Stimulated activated CD8-positive, alpha-beta memory T cell treated with anti-CD3 and anti-CD28 coated beads, Interleukin-4, amount 100 ng/mL, for 4 hours (primary cell): ENCODE measurements at places on chromosomes 16 and 17.

- DNase-seq = no peak
These were observed 1230.3 kb upstream of the GOT2 start for GRCh38 chr16:59964232-59964924.

DNA sequence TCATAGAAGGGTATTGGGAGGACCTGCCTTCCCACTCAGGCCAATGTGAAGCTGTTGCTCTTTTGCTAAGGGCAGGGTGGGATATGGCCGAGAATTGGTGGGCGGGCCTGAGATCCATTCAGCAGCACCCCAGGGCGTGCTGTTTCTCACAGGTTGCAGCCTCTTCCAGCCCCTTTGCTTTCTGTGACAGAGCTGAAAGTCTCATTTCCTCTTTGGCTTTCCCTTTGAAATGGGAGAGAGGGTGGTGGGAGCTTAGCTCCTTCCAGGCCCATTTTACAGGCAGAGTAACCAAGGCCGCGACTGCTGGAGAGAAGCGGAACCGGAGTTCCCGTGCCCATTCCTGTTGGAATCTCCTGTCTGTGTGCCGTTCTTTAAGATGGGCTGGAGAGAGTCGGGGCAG lies 183.0 kb downstream of the RAB11FIP4 start:
- DNase-seq = no peak

DNA sequence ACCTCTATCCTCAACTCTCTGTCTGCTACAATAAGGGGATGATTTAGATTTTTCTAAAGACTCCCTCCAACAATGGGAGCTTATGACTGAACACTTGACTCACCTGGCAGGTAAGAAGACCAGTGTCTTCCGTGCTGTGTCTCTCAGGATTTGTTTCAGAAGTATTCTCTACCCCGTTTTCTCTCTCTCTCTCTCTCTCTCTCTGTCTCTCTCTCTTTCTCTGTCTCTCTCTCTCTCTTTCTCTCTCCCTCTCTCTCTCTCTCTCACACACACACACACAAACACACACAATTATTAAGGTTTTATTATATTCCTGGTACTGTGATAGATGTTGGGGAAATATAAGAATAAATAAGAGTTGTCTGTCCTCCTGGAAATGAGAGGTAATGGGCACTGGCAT lies 263.9 kb downstream of the TOX3 start:
- DNase-seq = no peak

- DNase-seq = no peak
These were observed 5.6 kb downstream of the NFE2L1 start for GRCh38 chr17:48053758-48054237.

GRCh38 chr16:9351440-9351839 lies 260.0 kb downstream of the HAPSTR1 start:
- no peak for DNase-seq

- DNase-seq = no peak
These were observed 44.1 kb downstream of the COX4I1 start for GRCh38 chr16:85843471-85844168.

GRCh38 chr16:66539623-66540469 lies 10.1 kb downstream of the TK2 start:
- no peak for DNase-seq

DNA sequence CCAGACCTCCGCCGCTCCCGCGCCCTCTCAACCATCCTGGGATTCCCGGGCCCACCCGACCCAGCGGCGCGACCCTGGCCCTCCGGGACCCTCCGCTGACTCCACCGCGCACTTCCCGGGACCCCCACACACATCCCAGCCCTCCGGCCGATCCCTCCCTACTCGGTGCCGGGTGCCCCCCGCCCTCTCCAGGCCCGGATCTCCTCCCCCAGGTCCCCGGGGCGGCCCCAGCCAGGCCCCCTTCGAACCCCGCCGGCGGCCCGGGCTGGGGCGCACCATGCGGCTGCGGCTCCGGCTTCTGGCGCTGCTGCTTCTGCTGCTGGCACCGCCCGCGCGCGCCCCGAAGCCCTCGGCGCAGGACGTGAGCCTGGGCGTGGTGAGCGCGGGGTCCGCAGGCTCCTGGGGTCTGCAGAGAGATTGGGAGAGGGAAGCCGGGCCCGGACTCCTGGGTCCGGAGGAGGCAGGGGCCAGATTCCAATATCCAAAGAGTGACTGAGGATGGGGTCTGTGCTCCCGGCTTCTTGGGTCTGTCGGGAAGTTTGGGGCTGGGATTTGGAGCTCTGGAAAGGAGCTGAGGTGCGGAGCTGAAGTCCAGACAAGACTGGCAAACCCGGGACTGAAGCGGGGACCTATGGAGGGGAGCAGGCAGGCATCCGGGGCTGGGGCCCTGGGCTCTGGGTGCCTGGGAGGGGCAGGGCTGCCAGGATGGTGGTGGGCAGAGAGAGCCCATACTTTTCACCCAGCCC lies 453 bp downstream of the MMP25 start:
- DNase-seq = no peak

GRCh38 chr16:57530104-57530521 lies 6.3 kb downstream of the CCDC102A start:
- DNase-seq = peak; percentile 52

DNA sequence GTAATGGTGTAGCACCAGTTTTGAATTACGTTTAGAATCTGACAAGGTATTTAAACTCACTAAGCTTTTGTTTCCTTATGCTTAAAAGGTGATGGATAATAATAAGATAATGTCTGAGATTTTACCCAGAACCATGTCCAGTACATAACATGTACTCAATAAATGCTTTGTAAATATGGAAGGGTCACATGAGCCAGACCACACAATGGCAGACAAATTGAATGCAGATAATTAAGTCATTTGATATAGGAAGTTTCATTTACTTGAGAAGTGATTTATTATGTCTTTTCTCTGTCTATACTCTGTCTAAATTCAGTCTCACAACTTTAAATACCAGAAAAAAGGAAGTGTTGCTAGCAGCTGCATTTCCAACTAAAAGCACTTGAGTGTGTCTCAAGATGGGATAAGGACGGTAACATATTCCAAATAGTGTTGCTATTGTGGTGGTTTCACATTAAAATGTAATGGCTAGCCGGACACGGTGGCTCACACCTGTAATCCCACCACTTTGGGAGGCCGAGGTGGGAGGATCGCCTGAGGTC lies 52.5 kb upstream of the DHX40 start:
- no peak for DNase-seq

- DNase-seq = no peak
These were observed 20.0 kb upstream of the GLG1 start for GRCh38 chr16:74626741-74627416.

- no peak for DNase-seq
These were observed 184.8 kb upstream of the GSE1 start for GRCh38 chr16:85428168-85428898.

- DNase-seq = no peak
These were observed 27.4 kb downstream of the STH start for GRCh38 chr17:46026166-46027047.

GRCh38 chr16:27640277-27640600 lies 90.3 kb downstream of the KATNIP start:
- DNase-seq = no peak

- no peak for DNase-seq
These were observed 4.2 kb upstream of the TEX19 start for GRCh38 chr17:82354804-82355308.

DNA sequence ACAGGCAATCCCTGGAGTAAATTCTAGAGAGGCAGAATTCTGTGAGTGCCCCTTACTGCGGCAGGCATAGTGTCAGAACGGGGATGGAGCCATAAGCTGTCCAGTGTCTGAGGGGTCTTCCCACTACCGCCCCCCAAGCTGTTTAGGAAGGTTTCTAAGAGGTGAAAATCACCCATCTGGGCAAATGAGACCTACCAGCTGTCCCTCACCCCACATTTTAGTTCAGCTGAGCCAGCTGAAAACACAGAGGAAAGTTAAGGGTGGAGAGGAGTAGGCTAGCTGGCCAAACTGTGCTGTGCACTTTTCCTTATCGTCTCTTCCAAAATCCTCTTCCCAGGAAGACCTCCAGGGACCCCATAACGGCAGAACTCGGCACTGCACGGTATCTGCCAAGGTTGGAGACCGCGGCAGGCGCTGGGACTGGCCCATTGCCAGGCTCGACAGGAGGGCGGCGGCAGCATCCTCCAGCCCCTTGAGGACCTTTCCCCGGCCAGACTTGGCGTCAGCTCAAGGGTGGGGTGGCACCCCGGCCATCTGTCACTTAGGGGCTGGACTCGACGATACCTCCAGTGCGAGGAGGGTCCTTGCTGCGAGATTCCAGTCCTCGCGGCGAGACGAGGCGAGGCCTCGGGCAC lies 955 bp downstream of the ACLY start:
- DNase-seq = no peak

- no peak for DNase-seq
These were observed 16.8 kb downstream of the TCF25 start for GRCh38 chr16:89890200-89890599.

DNA sequence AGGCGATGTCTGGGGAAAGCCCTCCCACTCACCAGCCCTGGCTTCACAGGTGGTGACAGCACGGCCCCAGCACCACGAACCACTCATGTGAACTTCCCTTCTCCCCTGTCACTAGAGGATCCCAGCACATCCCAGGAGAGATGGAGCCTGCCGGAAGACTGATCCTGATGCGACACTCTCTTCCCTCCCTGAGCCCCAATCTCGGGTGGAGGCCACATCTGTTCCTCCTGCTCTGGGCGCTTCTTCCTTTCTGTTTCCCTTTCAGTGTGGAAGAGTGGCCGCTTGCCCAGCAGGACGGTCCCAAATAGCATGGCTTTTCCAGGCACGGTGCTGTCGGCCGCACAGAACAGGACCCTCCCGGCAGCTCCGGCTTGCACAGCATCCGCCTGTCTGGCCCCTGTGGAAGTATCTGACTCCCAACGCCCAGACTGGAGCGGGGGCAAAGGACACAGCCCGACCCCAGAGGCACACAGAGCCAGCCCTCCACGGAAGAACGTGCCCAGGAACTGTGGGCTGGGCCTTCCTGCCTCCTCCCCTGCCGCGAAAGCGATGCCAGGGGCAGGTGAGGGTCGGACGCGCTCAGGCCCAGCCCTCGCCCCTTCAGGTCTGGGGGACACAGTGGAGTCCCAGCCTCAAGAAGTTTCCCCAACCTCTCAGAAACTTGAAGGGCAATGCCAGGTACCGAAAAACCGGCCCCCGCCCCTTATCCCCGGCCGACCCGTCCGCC lies 37.6 kb downstream of the CBFA2T3 start:
- no peak for DNase-seq

GRCh38 chr17:77385750-77386501 lies 245.2 kb downstream of the SEC14L1 start:
- DNase-seq = no peak

DNA sequence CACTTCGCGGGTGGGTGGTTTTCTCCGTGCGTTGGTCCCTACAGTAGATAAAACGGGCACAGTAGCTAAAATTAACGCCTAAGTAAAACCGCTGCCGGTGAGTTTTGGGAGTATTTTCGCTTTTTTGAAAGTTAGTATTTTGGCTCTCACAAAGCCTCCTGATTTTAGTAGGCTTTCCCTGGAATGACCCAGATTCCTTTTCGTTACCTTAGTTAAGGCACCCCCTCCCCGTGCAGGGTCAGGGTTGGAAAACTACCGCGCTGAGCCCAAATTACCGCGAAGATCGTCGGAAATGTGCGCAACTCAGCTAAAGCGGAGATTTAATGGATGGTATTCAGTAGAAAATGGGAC lies 28.3 kb upstream of the ST6GALNAC1 start:
- DNase-seq = no peak

DNA sequence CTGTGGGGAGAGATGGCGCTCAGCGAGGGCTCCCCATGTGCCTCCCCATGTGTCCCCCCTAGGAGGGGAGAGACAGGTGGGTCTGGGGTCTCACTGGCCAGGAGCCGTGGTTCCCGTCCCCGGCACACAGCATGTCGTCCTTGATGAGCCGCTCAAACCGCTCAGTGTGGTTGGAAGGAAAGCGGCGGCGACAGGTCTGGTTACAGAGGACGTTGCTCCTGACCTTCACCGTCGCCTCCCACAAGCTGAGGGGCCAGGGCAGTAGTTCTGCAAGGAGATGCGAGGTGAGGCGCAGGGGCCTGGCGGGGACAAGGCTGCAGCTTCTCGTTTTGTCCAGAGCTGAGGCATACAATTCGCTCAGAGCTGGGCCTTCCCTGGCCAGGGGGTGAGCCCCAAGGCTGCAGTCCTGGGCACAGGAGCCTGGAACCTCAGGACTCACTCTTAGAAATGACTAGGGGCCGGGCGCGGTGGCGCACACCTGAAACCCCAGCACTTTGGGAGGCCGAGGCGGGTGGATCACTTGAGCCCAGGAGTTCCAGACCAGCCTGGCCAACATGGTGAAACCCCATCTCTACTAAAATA lies 22.8 kb upstream of the UBE2I start:
- DNase-seq = no peak

- no peak for DNase-seq
These were observed 27.8 kb downstream of the PAFAH1B1 start for GRCh38 chr17:2621241-2621640.

- no peak for DNase-seq
These were observed 73.0 kb downstream of the ANKRD11 start for GRCh38 chr16:89417352-89417751.

DNA sequence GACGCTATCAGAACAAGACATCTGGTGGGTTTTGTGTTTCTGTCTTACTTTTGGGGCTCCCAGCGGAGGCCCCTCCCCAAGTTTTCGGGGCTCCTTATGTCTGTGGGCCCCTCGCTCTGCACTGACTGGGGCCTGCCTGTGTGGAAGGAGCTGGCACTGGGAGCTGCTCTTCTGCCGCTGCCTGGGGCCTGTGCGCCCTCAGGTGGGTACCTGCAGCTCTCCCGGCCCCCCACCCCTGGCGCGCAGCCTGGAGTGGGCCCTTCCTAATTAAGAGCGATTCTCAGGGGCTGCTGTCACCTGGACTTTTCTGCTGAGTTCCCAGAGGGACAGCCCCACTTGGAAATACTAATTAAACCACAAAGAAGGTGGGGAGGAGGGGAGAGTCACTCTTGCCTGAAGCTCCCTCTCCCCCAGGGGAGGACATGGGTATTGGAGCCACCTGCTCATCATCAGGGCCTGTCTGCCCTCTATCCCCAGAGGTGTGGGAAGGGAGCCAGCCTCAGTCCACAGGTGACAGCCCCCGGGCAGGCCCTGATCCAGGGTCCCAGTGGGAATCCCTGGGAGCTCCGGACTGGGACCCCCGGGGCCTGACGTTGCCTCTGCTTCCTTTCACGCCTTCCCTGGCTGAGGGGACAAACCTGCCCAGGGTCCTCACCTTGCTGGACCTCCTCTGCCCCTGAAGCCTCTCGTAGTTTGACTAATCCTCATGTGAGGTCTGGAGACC lies 36.5 kb downstream of the GSE1 start:
- no peak for DNase-seq

DNA sequence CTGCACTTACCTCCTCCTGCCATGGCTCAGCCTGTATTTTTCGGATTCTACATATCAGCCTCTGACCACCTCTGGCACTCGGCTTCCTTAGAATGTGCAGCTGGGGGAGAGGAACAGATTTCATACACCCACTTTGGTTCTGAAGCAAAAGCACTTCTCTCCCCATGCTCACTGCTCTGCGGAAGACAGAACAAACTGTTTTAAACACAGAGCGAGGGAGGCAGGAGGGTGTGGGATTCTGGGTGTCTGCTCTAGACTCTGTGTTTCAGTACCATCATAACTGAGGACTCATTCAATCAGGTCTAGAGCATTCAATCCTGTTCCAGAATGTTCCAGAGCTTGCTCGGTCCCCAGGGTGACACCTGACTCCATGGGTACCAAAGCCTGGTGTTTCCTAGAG lies 239.1 kb downstream of the GRIN2A start:
- DNase-seq = no peak

- no peak for DNase-seq
These were observed 17.5 kb downstream of the ABR start for GRCh38 chr17:1162116-1162855.
